ENCODE measurements at places on chromosomes 13 and 19.

- DNase-seq = no peak
Measured at GRCh38 chr19:4069331-4069959, 2.7 kb upstream of the ZBTB7A start.

- DNase-seq = no peak
Measured at GRCh38 chr13:98731925-98732324, 20.5 kb downstream of the SLC15A1 start.

DNA sequence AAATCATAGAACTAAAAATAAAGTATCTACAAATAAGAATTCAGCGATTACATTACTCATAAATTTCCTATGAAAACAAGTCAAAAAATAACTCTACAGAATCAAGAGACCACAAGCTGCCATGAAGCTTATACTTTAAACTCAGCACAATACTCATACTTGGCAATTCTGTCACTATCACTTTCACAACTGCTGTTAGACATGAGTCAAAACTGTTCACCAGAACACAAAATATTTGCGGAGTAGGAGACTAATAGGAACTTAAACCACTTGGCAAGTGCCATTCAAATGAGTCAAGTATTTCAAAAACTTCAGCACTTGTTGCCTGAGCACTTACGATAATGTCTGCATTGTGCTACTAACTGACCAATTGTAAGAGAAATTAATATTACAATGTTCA is 387.8 kb upstream of the GPC6 start:
- DNase-seq = no peak

- DNase-seq = no peak
Measured at GRCh38 chr19:13600091-13600490, 93.8 kb upstream of the CACNA1A start.

- DNase-seq = no peak
Measured at GRCh38 chr13:23467048-23467931, 33.8 kb upstream of the SACS start.

DNA sequence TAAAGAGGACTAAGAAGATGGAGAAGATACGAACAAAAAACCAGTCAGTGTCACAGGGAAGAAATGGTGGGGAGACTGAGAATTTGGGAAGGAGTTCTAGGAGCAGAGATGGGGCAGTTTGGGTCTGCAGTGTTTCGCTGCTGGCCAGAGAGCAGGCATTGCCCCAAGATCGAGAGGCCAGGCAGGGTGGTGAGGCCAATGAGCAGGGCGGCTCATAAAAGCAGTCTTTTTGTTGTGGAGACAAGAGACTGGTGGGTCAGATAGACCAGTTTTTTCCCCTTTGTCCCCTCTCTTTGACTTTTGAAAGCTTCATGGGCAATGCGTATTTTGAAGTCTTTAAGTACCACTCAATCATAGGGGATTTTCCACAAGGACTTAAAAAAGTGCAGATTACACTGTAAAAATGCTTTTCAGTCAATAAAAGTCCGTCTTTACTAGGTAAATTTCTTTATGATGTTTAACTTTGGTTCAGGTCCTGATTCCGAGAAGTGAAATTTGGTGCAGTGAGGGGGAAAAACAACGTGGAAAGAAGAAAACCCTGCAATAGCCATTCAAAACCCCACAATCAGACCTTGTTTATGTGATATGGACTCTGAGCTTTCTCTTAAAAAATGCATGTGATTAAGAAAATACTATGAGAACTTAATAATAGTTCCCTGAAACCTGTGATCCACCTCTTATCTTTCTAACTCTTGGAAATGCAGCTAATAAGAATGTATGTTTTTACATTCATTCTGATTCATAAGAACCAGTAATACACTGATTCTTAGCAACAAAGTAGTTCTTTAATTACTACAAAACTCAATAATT is 338.9 kb downstream of the KLF5 start:
- DNase-seq = no peak

DNA sequence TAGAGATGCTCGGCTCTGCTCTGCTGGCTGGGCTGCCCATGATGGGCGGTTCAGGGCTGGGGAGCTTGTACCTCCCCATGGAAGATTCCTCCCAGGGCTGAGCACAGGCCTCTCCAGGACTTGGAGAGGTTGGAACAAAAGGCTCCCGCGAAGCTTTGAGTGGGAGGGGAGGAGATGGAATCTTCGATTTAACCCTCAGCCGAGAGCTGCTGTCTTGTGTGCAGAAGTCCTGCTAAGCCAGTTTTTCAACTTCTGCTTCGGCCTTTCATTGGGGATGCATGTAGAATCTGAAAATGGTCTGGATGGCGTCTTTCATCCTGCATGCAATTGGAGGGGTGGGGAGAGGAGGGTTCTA is 163.3 kb downstream of the KDM4B start:
- DNase-seq = no peak

DNA sequence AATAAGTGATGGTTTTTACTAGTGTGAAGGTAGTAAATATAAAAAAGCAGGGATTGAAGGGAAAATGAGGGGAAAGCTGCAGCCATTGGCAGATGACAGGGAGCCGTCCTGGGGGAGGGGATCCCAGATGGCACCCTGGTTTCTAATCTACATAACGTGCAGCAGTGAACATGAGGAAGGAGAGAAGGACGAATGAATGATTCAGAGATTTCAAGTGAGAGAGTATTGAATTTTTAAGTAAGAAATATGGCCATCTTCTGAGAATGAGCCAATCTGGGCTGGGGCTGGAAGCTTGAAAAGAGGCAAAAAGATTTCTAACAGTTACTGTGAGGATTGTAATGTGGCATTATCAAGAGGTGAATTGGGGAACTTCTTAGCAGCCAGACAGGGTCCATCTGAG is 414.2 kb downstream of the MYO16 start:
- no peak for DNase-seq

- no peak for DNase-seq
Measured at GRCh38 chr19:8257052-8257443, 47.9 kb downstream of the CERS4 start.

DNA sequence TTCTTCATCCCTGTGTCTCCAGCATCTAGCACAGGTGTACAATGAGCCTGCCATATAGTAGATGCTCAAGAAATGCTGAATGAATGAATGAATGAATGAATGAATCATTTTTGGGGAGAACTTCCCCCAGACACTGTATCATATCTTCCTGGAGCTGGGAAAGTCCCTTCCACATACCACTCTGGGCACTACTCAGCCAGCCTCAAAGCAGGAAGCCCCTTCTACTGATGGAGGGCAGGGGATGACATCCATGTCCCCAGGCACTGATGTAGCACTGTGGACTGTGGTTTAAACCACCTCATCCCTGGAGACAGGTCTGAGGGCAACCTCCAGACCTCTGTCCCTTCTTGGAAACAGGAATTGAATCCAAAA is 4.8 kb downstream of the GNA15 start:
- no peak for DNase-seq

DNA sequence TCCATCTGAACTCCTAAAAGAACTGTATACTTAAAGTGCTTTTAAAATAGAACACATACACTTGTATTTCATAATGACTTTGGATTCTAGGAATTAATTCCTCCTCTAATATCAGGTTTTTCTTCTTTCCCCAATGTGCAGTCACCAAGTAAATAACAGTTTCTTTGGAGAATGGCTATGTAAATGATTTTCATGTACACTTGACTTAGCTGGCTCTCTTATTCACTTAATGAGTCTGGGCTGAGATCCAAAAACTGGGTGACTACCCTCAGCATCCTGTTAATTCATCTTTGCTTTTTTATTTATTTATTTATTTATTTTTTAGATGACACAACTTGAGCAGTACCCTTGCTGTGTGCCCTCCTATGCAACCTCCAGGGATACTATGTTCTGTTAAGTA is 1003.7 kb downstream of the SLITRK1 start:
- peak; percentile 33 for DNase-seq

DNA sequence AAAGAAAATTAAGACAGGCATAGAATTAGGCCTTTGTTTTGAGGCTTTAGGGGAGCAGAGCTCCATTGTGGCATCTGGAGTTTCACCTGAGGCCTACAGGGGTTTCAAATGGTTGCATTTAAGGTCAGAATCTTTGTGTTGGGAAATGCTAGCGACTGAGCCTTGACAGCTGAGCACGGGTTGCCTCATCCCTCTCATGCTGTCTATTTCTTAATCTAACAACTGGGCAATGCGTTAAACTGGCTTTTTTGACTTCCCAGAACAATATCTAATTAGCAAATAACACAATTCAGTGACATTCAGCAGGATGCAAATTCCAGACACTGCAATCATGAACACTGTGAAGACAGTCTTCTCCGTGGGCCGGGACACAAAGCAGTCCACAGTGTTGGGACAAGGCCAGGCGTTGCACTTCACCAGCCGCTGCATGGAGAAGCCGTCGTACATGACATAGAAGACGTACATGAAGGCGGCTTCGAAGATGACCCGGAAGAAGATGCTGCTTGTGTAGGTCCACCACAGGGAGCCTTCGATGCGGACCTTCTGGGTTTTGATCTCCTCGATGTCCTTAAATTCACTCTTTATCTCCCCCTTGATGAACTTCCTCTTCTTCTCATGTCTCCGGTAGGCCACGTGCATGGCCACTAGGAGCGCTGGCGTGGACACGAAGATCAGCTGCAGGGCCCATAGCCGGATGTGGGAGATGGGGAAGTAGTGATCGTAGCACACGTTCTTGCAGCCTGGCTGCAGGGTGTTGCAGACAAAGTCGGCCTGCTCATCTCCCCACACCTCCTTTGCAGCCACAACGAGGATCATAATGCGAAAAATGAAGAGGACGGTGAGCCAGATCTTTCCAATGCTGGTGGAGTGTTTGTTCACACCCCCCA is 3.8 kb downstream of the GJB2 start:
- peak; percentile 88 for DNase-seq

Data from OCI-M1 (cell line).